ENCODE measurements at places on chromosomes 6 and 20. TPM values are rescaled to one million over a fixed set of nuclear protein-coding genes. Genes with fewer than 3 reads are reported as not detected.

The LAMP5 gene
- total RNA-seq: not detected

The SLC18B1 gene
- 6.4 TPM for total RNA-seq

The HLA-DQB1 gene
- total RNA-seq: 72.9 TPM

The LPA gene
- total RNA-seq: not detected

The PDE7B gene
- total RNA-seq: 3.5 TPM

- H3K27me3 ChIP-seq: peaks cover 2% of the 10 kb centered on the region
- peaks cover 9% of the 10 kb centered on the region for H3K4me1 ChIP-seq
- H3K27ac ChIP-seq: no peak overlapping the region
- H3K36me3 ChIP-seq: no peaks in the 10 kb centered on the region
- DNase-seq: no peak
- H3K4me3 ChIP-seq: no peak overlapping the region
Observed at GRCh38 chr6:37059344-37060194, 54.1 kb downstream of the FGD2 start.

GRCh38 chr6:40727271-40727670 lies 140.1 kb upstream of the LRFN2 start:
- H3K36me3 ChIP-seq: no peaks in the 10 kb centered on the region
- H3K27ac ChIP-seq: no peak overlapping the region
- H3K4me1 ChIP-seq: no peaks in the 10 kb centered on the region
- peaks cover 13% of the 10 kb centered on the region for H3K27me3 ChIP-seq
- DNase-seq: no peak
- no peak overlapping the region for H3K4me3 ChIP-seq

GRCh38 chr6:203661-204060 lies 88.6 kb upstream of the DUSP22 start:
- peaks cover 6% of the 10 kb centered on the region for H3K36me3 ChIP-seq
- DNase-seq: no peak
- H3K4me1 ChIP-seq: peaks cover 10% of the 10 kb centered on the region
- peaks cover 15% of the 10 kb centered on the region for H3K27me3 ChIP-seq
- H3K27ac ChIP-seq: no peak overlapping the region

DNA sequence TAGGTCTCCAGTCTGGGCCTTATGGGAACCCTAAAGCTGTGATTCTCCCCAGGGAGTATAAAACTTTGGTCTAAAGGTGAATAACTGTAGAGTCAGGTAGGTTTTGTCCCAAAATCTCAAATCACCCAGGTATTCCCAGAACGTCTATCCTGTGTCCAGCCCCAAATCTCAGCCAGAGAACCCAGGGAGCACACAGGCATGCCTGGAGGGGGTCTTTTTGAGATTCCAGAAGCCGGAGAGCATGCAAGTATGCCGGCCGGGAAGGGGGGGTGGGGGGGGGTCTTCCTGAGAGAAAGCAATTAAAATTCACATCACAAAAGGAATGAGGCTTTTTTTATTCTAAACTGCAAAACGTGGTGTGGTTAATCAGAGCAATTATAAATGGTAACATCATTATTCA lies 210.0 kb downstream of the PTPRT start:
- H3K27me3 ChIP-seq: no peaks in the 10 kb centered on the region
- no peak overlapping the region for H3K27ac ChIP-seq
- no peak overlapping the region for H3K4me3 ChIP-seq
- H3K36me3 ChIP-seq: no peaks in the 10 kb centered on the region

- DNase-seq: no peak
- no peak overlapping the region for H3K4me3 ChIP-seq
- no peak overlapping the region for H3K27ac ChIP-seq
- H3K4me1 ChIP-seq: peaks cover 31% of the 10 kb centered on the region
- peaks cover 10% of the 10 kb centered on the region for H3K36me3 ChIP-seq
Observed at GRCh38 chr6:150250826-150251225, 108.0 kb downstream of the PPP1R14C start.

DNA sequence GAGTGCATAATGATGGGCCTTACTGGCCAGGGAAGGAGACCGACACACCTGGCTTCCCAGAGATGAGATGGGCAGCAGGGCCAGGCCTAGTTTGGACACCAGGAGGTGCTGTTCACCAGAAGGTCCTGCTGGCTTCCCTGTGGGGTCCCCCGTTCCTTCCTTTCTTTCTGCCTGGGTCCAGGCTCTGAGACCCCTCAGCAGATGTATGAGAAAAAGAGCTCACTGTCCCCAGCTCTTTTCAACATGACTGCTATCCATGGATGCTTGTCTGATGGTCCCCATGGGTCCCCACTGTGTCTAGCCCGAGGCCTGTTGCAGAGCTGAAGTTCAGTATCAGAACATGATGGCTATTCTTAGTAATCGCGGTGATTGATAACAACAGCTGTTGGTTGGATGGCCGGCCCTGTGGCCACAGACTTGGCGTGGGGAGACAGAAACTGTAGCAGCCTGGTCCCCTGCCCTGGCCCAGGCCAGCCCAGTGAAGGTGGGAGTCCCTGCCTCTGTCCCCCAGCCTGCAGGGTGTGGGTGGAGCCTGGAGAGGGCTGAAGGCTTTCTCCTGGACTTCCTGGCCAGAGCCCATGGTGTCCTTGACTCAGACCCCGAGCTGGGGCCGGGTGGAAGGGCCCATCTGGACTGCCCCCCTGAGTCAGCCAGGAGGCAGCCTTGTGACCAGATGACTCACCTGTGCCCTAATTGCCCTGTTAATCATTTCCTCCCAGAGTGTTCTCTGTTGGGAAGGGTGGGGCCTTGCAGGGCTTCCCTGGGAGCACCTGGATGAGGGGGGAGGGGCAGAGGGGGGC lies 9.9 kb upstream of the BAK1 start:
- peaks cover 3% of the 10 kb centered on the region for H3K27me3 ChIP-seq
- no peak overlapping the region for H3K27ac ChIP-seq
- H3K36me3 ChIP-seq: no peaks in the 10 kb centered on the region
- H3K4me1 ChIP-seq: peaks cover 46% of the 10 kb centered on the region

DNA sequence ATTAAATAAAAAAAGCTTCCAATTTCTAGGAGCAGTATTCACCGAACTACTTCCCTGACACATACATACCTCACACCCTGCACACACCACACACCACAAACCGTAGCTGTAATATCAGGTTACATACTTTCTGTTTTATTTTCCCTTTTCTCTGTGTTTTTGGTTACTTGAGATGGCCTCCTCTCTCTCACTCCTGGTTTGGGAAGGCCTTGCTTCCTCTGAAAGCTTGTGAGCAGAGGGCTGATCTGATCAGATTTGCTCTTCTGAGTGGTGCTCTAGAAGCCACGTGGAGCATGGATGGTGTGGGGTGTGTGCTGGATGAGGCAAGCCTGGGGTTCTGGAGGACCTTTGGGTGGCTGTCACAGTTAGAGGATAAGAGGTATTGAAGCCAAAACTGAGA lies 20.9 kb downstream of the UTRN start:
- peak overlapping the region; percentile 62 for H3K4me3 ChIP-seq
- H3K27me3 ChIP-seq: peaks cover 12% of the 10 kb centered on the region
- H3K4me1 ChIP-seq: peaks cover 59% of the 10 kb centered on the region

DNA sequence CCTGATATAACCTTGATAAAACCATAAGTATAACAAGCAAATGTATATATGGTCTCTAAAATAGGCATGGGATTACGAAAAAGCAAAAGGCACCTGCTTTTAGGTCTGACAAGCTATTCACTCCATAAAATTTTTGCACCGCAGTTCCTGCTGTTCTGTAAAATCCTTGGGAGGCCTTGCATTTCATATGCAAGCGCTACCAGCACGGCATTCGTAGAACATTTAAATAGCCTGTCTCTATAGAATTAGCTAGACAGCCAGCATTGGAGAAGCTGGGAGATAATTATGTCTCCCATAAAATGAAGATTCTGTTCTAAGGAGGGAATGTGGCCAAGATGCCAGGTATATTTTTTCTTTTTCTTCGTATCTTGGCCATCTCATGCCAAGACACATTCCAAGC lies 64.5 kb upstream of the ATXN1 start:
- H3K27me3 ChIP-seq: peaks cover 24% of the 10 kb centered on the region
- peaks cover 2% of the 10 kb centered on the region for H3K36me3 ChIP-seq
- no peak overlapping the region for H3K4me3 ChIP-seq
- H3K27ac ChIP-seq: no peak overlapping the region

- H3K4me3 ChIP-seq: no peak overlapping the region
- H3K4me1 ChIP-seq: peaks cover 4% of the 10 kb centered on the region
- H3K36me3 ChIP-seq: no peaks in the 10 kb centered on the region
- H3K27me3 ChIP-seq: no peaks in the 10 kb centered on the region
- no peak for DNase-seq
Observed at GRCh38 chr6:161630674-161631073, 356.8 kb upstream of the AGPAT4 start.

DNA sequence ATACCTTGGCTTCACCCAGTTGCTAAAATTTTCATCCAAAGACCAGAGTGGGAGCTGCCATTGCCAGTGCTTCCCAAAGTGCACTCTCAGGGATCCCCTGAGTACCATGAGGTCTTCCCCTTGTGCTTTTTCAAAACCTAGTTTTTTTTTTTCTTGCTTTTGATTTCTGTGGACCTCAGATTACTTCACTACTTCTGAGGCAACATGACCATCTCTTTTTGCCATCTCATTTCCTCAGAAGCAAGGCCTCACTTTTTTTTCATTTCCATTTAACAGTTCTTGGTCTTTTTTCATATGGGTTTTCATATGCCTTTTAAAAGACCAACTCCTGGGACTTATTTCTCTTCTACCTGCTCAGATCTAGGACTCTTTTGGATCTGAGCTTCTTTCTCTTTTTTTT lies 64.1 kb upstream of the MMS22L start:
- peaks cover 13% of the 10 kb centered on the region for H3K27me3 ChIP-seq
- H3K4me3 ChIP-seq: no peak overlapping the region
- H3K4me1 ChIP-seq: no peaks in the 10 kb centered on the region

DNA sequence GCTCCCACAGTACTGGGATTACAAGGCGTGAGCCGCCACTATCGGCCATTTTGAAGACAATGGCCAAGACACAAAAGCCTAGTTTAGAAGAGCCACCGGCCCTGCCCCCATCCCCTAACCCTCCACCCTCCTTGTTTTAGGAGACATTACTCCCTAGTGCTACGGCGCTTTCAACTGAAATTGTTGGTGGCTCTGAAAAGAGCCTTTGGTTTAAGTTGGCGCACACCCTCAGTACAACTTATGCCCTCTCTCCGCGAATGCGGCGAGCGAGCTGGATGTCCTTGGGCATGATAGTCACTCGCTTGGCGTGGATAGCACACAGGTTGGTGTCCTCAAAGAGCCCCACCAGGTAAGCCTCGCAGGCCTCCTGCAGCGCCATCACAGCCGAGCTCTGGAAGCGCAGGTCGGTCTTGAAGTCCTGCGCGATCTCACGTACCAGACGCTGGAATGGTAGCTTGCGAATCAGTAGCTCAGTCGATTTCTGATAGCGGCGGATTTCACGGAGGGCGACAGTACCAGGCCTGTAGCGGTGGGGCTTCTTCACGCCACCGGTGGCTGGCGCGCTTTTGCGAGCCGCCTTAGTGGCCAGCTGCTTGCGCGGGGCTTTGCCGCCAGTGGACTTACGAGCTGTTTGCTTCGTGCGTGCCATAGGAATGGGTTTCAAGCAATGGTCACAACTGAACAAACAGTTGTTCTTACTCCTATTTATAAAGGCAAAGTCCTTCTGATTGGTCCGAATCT lies 114.9 kb upstream of the BTN3A2 start:
- peak overlapping the region; percentile 100 for H3K27ac ChIP-seq
- peaks cover 6% of the 10 kb centered on the region for H3K36me3 ChIP-seq
- H3K27me3 ChIP-seq: no peaks in the 10 kb centered on the region
- H3K4me1 ChIP-seq: peaks cover 24% of the 10 kb centered on the region

DNA sequence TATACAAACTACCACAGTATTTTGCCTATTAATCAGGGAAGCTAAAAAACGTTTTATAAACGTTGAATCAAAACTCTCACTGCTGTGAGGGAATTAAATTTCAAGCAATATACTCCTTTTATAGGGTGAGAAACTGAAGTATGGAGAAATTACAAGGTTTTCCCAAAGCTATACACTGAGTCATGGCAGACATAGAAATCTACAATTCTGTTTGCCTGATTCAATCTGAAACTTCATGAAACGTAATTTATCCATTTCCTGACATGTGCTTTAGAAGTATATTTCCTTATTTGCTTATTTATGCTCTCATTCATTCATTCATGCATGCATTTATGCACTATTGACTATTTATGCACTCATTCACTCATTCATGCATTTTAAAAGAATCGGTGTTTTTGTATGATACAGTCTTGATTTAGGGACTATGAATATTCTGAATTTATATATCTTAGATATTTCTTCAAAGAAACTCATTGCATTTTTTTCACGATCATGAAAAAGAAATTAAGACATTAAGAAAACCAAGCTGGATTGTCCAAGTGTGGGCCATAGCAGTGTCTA lies 16.5 kb downstream of the EYA4 start:
- H3K27me3 ChIP-seq: peaks cover 2% of the 10 kb centered on the region
- H3K27ac ChIP-seq: no peak overlapping the region
- no peak overlapping the region for H3K4me3 ChIP-seq
- DNase-seq: no peak

DNA sequence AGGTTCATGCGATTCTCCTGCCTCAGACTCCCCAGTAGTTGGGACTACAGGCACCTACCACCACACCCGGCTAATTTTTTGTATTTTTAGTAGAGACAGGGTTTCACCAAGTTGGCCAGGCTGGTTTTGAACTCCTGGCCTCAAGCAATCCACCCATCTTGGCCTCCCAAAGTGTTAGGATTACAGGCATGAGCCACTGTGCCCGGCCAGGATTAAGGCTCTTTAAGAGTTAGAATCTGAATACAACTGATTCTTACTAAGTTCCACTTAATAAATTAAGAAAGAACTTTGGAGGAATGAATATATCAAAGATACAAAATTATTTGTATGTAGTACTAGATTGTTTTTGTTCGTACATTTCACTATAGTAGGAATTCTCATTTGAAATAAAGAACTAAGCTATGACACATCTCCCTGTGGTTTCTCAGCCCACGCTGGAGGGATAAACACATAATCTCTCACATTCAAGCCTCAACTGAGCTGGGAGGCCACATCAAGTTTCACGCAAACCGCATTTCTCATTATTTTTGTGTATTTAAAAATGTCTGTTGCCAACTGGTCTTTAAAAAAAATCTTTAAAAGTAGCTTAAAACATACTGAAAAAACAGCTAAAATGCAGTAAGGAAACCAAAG lies 34.2 kb downstream of the DTNBP1 start:
- peak overlapping the region; percentile 19 for H3K4me3 ChIP-seq
- peak; percentile 77 for DNase-seq
- peaks cover 20% of the 10 kb centered on the region for H3K4me1 ChIP-seq

GRCh38 chr6:148829415-148830101 lies 82.7 kb downstream of the UST start:
- peaks cover 27% of the 10 kb centered on the region for H3K4me1 ChIP-seq
- H3K36me3 ChIP-seq: peaks cover 5% of the 10 kb centered on the region
- H3K4me3 ChIP-seq: no peak overlapping the region
- no peak for DNase-seq
- H3K27ac ChIP-seq: no peak overlapping the region
- H3K27me3 ChIP-seq: peaks cover 8% of the 10 kb centered on the region

GRCh38 chr6:137953761-137954160 lies 86.7 kb downstream of the TNFAIP3 start:
- no peaks in the 10 kb centered on the region for H3K27me3 ChIP-seq
- H3K4me1 ChIP-seq: peaks cover 27% of the 10 kb centered on the region
- H3K36me3 ChIP-seq: peaks cover 10% of the 10 kb centered on the region
- no peak overlapping the region for H3K27ac ChIP-seq
- no peak overlapping the region for H3K4me3 ChIP-seq
- DNase-seq: no peak

Measured in activated CD8-positive, alpha-beta memory T cell treated with anti-CD3 and anti-CD28 coated beads, Interleukin-2, amount 10 ng/mL, durations not matched to agents 7 days and 5 days (primary cell).